GM19239 (cell line): ENCODE measurements at places on chromosomes 3 and 15.

DNA sequence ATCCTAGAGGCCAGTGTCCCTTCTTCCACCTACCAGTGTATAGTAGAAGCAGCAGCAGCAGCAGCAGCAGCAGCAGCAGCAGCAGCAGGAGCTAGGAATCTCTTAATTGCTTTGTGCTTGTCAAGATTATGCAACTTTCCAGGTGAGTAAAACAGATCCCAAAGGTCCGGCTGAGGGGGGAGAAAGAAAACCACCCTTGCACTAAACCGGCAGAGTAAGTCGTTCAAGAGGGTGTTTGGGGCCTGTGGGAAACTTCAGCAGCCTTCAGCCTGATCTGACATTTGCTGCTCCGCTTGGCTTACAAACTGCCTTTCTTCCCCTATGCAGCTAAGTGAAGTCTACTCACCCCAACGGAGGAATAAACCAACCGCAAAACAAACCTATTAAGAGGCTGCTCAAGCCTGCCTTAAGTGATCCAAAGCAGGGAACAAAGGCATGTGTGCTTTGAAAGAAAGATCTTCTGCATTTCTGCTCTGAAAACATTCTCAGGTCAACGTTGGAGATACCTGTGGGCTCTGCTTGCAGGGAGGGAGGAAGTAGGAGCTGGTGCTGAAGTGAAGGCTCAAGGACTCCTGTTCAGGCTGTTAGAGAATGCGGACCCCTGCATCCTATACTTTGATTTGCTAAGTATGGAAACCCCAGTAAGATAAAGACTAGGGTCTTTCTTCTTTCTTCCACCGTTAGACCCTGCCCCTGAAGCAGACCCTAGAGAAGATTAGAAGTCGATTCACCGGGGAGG, 35.7 kb upstream of the DLG1 start:
- no peak for DNase-seq

DNA sequence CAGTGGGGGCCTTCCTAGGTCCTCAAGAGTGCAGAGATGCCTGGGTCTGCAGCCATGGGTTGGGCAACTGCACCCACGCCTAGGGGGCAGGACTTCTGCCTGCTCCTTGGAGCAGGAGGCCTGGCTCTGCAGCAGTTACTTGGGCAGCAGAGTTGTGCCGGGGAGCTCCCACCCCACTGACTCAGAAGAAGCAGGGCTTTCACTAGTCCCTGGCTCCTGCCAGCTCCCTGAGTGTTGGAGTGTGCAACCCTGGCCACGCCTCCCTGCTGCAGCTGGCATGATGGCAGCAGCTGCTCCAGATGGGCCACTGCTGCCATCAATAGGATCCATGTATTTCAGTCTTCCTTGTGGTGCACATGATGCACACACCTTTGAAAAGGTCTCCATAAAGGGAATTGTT, 40.6 kb upstream of the KCNH8 start:
- DNase-seq, result no peak

GRCh38 chr15:66138096-66138783, 115.3 kb downstream of the MEGF11 start:
- DNase-seq, result no peak

- DNase-seq, result no peak
Observed at GRCh38 chr15:36775209-36775608, 195.8 kb downstream of the CDIN1 start.

- no peak for DNase-seq
Observed at GRCh38 chr3:44208086-44208485, 33.6 kb upstream of the TOPAZ1 start.
